Central memory CD8-positive, alpha-beta T cell (primary cell): ENCODE measurements at places on chromosomes 6 and 20.

GRCh38 chr20:58716476-58717277 lies 24.1 kb downstream of the NPEPL1 start:
- DNase-seq = peak; percentile 7

- DNase-seq = no peak
Measured at GRCh38 chr6:157762636-157763035, 60.4 kb upstream of the SNX9 start.

GRCh38 chr6:131937703-131938631 lies 13.2 kb downstream of the CCN2 start:
- DNase-seq = no peak

DNA sequence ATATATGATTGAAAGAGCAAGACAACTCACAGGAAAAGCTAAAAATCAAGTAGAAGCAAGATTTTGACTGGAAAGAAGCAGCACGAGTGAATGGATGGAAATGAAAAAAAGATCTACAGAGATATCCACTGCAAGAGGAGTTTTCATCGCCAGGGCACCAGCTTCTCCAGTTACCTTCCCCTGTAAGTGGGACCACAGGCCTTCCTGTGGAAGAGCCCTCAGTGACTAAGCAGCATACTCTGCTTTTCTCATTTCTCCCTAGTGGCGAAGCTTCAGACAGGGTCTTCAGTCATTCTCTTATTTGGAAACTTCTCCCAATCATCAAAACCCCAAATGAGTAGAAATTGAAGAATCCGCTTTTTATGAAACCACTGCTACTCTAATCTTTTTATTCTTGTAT lies 40.5 kb downstream of the ADGRB3 start:
- DNase-seq = no peak

GRCh38 chr6:25359191-25359861 lies 80.2 kb downstream of the CARMIL1 start:
- no peak for DNase-seq

DNA sequence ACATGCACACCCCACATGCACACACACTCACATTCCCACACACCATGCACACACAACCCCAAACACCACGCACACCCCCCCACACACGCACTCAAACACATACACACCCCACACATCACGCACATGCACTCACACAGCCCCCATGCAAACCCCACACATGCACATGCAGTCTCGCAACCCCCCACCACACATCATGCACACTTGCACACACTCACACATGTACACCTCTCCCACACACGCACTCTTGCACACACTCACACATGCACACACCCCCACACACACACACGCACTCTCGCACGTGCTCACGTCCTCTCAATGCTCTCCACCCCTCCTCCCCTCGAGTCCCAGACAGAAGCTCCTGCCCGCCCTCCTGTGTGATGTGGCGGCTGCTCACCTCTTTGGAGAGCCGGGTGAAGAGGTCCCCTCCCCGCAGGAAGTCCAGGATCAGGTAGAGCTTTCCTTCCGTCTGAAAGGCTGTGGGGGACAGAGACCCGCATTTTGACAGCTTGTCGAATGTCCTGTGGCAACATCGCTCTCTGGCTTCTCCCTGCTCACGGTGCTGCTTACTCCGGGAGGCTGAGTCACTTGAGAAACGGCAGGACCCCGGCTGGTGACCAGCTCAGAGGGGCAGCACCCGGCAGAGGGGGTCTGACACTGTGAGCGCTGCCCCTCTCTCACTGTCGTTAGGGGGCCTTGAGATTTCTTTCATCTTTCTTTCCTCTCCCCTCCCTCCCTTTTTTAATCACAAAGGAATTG lies 78.5 kb downstream of the RAMACL start:
- no peak for DNase-seq

- DNase-seq = peak; percentile 37
Measured at GRCh38 chr20:38633577-38634093, 32.0 kb downstream of the ARHGAP40 start.

- no peak for DNase-seq
Measured at GRCh38 chr20:56381501-56381900, 10.5 kb downstream of the AURKA start.

DNA sequence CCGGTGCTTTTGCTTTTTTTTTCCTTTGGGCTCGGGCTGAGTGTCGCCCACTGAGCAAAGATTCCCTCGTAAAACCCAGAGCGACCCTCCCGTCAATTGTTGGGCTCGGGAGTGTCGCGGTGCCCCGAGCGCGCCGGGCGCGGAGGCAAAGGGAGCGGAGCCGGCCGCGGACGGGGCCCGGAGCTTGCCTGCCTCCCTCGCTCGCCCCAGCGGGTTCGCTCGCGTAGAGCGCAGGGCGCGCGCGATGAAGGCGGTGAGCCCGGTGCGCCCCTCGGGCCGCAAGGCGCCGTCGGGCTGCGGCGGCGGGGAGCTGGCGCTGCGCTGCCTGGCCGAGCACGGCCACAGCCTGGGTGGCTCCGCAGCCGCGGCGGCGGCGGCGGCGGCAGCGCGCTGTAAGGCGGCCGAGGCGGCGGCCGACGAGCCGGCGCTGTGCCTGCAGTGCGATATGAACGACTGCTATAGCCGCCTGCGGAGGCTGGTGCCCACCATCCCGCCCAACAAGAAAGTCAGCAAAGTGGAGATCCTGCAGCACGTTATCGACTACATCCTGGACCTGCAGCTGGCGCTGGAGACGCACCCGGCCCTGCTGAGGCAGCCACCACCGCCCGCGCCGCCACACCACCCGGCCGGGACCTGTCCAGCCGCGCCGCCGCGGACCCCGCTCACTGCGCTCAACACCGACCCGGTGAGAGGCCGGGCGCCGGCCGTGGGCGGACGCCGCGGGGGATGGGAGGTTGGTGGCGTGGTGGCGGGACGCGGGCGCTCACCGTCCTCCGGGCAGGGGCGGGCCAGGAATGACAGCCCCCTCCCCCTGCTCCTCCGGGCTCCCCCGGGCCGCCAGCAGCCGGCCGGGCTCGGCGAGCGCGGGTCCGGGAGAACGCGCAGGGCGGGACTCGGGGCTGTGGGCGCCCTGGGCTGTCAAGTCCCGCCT lies 606 bp downstream of the ID4 start:
- no peak for DNase-seq

DNA sequence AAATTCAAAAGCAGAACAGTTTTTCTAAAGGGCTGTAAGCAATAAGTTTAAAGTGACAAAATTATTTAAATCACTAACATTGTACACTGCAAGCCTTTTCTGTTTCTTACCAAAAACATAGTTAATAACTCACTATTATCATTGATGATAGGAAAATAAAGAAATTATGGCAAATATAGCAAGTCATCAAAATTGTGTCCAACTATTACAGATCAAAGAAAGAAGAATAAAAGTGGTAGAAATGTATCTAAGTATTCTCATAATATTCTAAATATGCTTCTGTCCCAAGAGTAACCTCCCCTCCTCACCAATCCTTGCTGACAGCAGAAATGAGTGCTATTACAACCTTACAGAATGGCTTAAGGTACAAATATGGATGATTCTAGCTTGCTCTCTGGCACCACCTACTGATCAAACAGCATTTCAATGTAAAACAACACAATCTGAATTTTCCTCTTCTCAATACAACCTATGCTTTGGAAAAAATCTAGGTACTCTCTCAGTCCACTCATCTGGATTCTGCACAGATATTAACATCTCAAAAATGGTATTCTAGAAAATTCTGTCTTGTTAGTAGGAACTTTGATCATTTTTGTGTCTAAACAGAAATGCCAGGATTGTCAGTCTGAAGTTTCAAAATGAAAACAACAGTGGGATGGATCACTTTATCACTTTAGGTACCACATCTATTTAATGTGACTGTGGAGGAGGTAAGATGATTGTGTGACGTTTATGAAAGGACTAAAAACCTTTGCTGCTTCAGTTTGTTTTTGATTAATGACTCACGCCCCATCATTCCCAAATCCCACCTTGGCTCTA lies 40.9 kb downstream of the ZFP64 start:
- no peak for DNase-seq

GRCh38 chr6:56869346-56869745 lies 85.6 kb upstream of the BEND6 start:
- no peak for DNase-seq

DNA sequence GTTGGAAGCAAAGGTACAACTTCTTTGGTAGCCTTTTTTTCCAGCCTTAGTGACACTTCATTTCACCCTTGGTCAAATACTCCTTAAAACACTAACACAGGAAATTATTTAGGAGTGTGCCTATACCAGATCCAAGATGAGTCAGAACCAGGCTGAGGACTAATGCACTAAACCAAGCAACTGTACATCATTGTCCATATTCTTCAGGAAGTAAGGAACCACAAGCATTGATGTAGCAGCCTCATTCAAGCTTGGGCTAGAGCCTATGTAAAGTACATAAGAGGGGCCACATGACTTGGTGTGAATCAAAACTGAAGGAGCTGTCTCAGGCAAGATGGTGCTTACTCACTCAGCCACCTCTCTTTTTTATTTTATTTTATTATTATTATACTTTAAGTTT lies 20.7 kb upstream of the ADGB start:
- DNase-seq = no peak

GRCh38 chr6:4598384-4598995 lies 177.7 kb upstream of the CDYL start:
- no peak for DNase-seq

GRCh38 chr6:167968091-167968490 lies 29.4 kb upstream of the KIF25 start:
- DNase-seq = no peak

DNA sequence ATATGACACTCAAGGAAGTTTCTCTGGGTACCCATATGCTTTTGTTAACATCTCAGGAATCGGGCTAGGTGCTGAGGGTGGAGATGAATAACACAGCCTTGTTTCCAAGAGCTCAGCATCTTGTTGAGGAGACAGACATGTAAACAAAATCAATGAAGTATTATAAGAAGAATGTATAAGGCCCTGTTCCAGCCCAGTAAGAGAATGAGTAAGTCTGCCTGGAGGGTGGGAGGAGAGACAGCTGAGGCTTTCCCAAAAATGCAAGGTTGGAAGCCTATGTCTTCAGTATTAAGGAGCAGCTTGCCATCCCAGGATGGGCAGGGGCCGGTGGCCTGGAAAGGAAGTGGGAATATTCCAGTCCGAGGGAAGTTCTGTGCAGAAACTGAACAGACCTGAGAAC lies 615.3 kb upstream of the BTBD3 start:
- DNase-seq = no peak

GRCh38 chr6:20554326-20554725 lies 20.1 kb downstream of the CDKAL1 start:
- no peak for DNase-seq

- no peak for DNase-seq
Measured at GRCh38 chr6:37699138-37699766, 1.6 kb upstream of the MDGA1 start.

GRCh38 chr6:41720262-41720620 lies 15.2 kb downstream of the TFEB start:
- DNase-seq = no peak

GRCh38 chr6:49541210-49541724 lies 9.2 kb upstream of the C6orf141 start:
- no peak for DNase-seq

GRCh38 chr6:135530113-135530512 lies 32.6 kb upstream of the AHI1 start:
- no peak for DNase-seq

DNA sequence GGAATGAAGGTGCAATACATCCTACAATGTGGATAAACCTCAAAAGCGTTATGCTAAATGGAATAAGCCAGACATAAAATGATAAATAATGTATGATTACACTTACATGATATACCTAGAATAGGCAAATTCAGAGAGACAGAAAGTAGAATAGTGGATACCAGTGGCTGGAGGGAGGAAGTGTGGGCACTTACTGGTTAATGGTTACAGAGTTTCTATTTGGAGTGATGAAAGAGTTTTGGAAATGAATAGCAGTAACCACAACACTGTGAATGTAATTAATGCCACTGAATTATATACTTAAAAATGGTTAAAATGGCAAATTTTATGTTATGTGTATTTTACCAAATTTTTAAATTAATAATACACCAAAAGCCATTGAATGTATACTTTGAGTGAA lies 71.4 kb upstream of the CST7 start:
- DNase-seq = no peak

GRCh38 chr6:76702187-76702586 lies 629.7 kb upstream of the IMPG1 start:
- no peak for DNase-seq

GRCh38 chr20:38973645-38974044 lies 11.5 kb downstream of the DHX35 start:
- no peak for DNase-seq

- no peak for DNase-seq
Measured at GRCh38 chr6:140283197-140283596, 908.7 kb upstream of the CITED2 start.

DNA sequence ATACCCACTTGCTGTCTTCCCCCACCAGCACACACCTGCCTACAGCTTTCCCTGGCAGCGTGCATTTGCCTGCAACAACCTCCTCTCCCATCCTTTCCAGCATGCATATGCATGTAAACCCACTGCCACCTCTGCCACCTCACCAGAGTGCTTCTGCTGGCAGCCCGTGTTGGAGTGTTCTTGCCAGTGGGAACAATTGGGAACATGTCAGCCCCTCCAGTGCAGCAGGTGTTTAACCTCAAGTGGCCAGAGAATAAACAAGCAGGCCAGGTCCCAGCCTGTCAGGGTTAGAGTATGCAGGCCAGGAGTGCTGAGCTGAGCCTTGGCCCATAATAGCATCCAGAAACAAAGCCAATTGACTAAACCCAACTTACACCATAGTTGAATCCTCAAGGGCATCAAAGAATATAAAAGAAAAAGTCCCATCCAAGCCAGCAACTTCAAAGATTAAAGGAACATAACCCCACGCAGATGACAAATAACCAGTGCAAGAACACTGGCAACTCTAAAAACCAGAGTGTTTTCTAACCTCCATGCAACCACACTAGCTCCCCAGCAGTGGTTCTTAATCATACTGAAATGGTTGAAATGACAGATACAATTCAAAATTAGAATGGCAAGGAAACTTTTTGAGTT lies 1212.1 kb upstream of the CITED2 start:
- DNase-seq = no peak

GRCh38 chr6:15908871-15909270 lies 220.0 kb upstream of the MYLIP start:
- DNase-seq = no peak

- no peak for DNase-seq
Measured at GRCh38 chr20:1307571-1307971, 21.4 kb downstream of the SDCBP2 start.

- no peak for DNase-seq
Measured at GRCh38 chr6:30135147-30135546, 793 bp upstream of the TRIM40 start.
